ENCODE measurements at places on chromosomes 3 and 15.

DNA sequence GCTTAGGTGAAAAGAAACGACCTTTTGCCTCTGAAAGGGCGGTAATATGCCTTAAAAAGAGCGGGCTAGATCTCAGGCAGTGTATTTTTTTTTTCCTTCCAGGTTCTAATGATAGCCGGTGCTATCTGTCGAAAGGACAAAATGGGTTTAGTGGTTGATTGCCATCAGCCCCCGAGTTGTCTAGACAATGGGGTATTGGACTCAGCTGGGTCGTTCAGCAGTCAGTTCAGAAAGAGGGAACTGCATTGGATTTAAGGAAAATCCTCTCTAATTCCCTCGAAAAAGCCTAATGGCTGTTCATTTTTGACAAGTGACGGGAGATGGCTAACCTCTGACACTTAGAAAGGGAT, 728 bp downstream of the EIF2B5 start:
- no peak for DNase-seq

DNA sequence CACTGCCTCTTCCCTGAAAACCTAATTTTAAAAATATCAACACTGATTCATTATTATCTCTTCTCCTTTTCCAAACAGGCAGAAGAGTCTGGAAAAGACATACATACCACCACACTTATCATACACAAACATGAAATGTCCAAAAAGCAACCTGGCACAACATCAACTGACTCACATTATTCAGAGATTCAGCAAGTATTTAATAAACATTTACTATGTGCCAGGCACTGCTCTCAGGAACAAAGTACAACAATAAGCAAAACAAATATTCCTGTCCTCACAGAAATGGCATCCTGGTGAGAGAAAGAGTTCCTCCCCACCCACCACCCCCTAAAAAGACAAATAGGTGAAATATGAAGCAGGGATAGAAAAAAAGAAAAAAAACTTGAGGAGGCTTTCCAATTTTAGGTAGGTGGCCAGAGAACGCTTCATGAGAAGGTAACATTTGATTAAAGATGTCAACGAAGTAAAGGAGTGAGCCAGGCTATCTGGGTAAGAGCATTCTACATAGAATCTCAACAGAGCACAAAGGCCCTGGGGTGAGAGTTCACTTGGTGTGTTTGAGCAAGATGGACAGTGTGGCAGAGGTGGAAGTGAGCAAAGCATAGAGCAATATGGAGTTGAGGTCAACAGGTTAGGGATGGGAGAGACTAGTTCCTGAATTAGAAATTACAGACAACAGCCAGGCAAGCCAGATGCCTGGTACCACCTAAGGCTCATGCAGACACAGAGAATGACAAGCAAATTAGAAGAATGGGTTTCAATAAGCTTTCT, 141.7 kb downstream of the OSBPL10 start:
- no peak for DNase-seq

GRCh38 chr3:64916192-64916798, 228.5 kb upstream of the ADAMTS9 start:
- no peak for DNase-seq

- DNase-seq = no peak
Measured at GRCh38 chr3:193909387-193909786, 226.6 kb upstream of the HES1 start.

- no peak for DNase-seq
Measured at GRCh38 chr3:123229145-123229544, 27.4 kb downstream of the SEC22A start.

DNA sequence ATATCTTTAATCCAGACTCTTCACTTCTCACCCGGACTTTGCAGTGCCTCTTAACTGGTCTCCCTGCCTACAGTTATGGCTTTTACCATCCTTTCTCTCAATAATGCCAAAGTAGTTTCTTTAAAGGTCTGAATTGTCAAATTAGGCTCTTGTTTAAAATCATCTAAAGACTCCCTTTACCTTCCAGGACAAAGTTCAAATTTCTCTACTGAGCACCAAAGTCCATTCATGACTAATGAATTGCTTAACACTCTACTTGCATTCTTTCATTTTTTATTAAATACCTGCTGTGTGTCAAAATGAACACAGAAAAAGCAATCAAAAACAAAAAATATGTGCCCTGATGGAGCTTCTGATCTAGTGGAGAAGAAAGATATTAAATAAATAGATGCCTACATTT, 472.4 kb upstream of the UBE2E2 start:
- no peak for DNase-seq

- DNase-seq = no peak
Measured at GRCh38 chr15:33278816-33279612, 31.8 kb upstream of the RYR3 start.

- no peak for DNase-seq
Measured at GRCh38 chr15:67142092-67142766, 76.8 kb downstream of the SMAD3 start.

GRCh38 chr15:101520395-101520794, 30.9 kb upstream of the PCSK6 start:
- no peak for DNase-seq

- no peak for DNase-seq
Measured at GRCh38 chr15:90592131-90592881, 62.6 kb downstream of the CRTC3 start.

Measured in stimulated activated CD8-positive, alpha-beta memory T cell treated with anti-CD3 and anti-CD28 coated beads, Interleukin-7, amount 100 ng/mL, for 1 hour (primary cell).